ENCODE measurements at places on chromosomes 12 and 14.
A peak's percentile ranks its signal among the peaks of the same experiment; 100 is the strongest.

GRCh38 chr12:112413855-112414625 lies 4.6 kb upstream of the RPL6 start:
- no peak for DNase-seq

DNA sequence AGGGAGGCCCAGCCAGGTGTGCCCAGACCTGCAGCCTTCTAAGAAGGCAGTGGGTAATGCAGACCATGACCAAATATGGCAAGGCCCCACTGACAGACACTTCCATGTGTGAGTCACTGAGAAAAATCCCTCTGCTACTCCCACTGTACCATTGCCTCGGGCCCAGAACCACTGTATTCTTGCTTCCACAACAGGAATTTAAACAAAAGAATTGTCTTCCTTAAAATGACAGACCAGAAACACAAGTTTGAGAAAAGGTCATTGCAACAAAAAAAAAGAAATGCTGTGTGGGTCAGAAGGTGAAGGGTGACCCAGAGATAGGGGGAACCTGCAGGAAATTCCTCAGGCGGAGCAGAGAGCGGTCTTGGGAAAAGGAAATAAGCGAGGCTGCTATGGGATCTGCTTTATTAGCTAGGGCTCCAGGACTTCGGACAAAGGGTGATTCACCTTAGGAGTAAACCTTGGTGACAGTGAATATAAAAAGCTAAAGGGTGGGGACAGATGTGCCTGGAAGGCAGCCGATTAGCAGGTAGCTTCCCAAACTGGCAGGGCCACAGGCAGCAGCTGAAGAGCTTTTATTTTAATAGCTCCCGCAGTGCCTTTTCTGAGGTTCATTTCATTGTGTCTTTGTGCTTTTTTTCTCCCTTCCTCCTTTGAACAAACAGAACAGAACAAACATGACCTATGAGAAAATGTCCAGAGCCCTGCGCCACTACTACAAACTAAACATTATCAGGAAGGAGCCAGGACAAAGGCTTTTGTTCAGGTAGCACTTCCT lies 185.3 kb upstream of the BCL2L14 start:
- DNase-seq, result no peak

GRCh38 chr12:51820526-51821439 lies 27.7 kb downstream of the FIGNL2 start:
- DNase-seq, result peak; percentile 74

DNA sequence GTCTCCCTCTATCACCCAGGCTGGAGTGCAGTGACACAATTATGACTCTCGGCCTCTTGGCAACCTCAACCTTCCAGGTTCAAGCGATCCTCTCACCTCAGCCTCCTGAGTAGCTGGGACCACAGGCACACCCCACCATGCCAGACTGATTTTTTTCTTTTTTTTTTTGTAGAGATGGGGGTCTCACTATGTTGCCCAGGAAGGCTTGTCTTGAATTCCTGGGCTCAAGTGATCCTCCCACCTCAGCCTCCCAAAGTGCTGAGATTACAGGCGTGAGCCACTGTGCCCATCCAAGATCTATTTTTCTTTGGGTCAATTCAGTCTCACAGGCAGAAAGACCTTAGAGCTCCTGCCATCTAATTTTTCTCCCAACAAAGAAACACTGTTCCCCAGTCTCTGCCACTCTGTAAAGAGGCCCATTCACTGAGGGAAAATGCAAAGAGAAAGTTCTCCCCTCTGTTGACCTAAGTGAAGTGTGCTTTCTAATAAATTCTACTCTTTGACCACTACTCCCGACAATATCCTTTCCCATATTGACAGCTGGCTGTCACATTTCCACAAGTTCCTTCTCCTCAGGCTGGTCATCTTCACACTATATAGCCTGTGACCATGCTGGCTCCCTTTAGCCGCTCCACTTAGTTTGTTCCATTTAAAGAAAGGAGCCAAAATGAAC lies 23.3 kb downstream of the TMED8 start:
- no peak for DNase-seq

GRCh38 chr12:76083246-76083903 lies 1.1 kb downstream of the NAP1L1 start:
- no peak for DNase-seq

GRCh38 chr14:105148604-105149145 lies 19.9 kb downstream of the JAG2 start:
- DNase-seq, result no peak

DNA sequence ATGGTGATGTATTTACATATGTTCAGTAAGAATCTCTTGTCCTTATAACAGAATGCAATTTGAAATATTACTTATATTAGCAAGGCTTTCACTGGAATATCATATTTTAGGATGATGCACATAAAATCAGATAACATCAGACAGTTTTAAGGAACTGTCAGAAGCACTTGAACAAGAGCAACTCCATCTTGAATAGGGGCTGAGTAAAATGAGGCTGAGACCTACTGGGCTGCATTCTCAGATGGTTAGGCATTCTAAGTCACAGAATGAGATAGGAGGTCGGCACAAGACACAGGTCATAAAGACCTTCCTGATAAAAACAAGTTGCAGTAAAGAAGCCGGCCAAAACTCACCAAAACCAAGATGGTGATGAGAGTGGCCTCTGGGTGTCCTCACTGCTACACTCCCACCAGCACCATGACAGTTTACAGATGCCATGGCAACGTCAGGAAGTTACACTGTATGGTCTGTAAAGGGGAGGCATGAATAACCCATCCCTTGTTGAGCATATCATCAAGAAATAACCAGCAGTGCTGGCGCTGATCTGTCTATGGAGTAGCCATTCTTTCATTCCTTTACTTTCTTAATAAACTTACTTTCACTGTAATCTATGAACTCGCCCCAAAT lies 27.6 kb upstream of the ETV6 start:
- DNase-seq, result no peak

- DNase-seq, result no peak
Observed at GRCh38 chr12:54047964-54048303, 5.7 kb upstream of the HOXC4 start.

- no peak for DNase-seq
Observed at GRCh38 chr14:34003691-34004090, 52.8 kb upstream of the EGLN3 start.

- DNase-seq, result no peak
Observed at GRCh38 chr12:77357655-77358054, 292.3 kb upstream of the E2F7 start.

GRCh38 chr12:43277651-43278540 lies 274.1 kb downstream of the ADAMTS20 start:
- DNase-seq, result no peak

- DNase-seq, result no peak
Observed at GRCh38 chr12:71134405-71134804, 23.4 kb downstream of the TSPAN8 start.

GRCh38 chr12:70885956-70886355 lies 34.6 kb downstream of the PTPRR start:
- DNase-seq, result no peak

GRCh38 chr14:23365036-23365731 lies at the start of gene EFS:
EFS (minus strand) TSS chr14:23365172; CDS start chr14:23365025, 147 bp downstream.
- DNase-seq, result no peak

- DNase-seq, result no peak
Observed at GRCh38 chr12:22640851-22641250, 15.9 kb downstream of the ETNK1 start.

- DNase-seq, result no peak
Observed at GRCh38 chr12:59834659-59835474, 239.0 kb downstream of the SLC16A7 start.

GRCh38 chr14:73753887-73754795 lies 40.0 kb upstream of the PNMA1 start:
- no peak for DNase-seq

DNA sequence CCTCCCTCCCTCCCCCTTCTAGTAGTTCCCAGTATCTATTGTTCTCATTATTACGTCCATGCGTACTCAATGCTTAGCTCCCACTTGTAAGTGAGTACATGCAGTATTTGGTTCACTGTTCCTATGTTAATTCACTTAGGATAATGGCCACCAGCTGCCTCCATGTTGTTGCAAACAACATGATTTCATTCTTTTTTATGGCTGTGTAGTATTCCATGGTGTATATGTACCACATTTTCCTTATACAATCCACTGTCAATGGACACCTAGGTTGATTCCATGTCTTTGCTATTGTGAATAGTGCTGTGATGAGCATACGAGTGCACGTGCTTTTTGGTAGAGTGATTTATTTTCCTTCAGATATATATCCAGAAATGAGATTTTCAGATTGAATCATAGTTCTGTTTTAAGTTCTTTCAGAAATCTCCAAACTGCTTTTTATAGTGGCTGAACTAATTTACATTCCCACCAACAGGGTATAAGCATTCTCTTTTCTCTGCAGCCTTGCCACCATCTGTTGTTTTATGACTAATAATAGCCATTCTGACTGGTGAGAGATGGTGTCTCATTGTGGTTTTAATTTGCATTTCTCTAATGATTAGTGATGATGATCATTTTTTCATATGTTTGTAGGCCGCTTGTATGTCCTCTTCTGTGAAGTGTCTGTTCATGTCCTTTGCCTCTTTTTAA lies 17.9 kb upstream of the CLEC7A start:
- DNase-seq, result no peak

- DNase-seq, result no peak
Observed at GRCh38 chr14:94427016-94427613, 25.5 kb downstream of the SERPINA11 start.

GRCh38 chr14:59067127-59067894 lies 121.2 kb upstream of the DAAM1 start:
- DNase-seq, result no peak

DNA sequence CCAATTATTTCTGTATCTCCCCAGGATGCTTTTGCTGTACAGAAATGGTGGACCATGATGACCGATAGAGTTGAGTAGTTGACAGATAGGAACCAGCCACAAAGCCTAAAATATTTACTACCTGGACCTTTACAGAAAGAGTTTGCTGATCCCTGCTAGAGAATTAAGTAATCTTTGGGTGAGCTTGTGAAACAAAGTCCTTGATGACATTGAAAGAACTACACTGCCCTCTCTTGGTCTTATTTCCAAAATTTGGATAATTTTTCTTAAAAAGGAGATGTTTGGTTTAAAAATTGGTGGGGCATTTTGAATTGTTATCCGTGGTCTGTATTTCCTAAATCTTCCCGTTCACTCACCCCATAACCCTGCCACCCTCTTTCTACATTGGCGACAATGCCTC lies 13.7 kb upstream of the TCTN1 start:
- DNase-seq, result no peak

- no peak for DNase-seq
Observed at GRCh38 chr12:9340422-9341259, 132.4 kb upstream of the PZP start.

DNA sequence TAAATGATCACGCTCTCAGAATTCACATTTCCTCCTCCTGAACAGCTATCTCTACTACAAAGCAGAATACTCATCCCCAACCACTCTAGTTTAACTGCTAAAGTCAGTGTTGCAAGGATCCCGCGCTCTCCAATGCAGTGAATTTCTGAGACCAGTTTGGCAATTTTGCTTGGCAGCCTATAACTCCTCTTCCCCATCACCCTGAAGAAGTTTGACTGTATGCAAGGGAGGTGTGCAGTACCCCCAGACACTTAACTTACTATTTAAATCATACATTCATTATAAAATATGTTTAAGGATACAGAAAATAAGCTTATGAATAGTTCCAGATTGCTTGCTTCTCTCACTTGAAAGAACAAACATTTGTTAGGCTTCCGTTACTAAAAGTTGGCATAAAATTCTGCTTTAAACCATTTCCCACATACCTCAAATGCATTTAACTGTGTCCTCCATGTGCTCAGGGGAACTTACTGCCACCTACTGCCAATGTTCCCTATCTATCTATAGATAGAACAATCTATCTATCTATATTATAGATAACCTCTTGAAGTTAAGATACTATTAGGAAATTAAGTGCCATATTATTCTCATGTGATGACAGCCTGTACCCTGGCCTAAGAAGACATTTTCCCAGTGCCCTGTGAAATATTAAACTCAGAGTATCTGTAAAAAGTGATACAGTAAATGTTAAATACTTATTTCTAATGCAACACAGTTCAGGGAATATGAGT lies 2.4 kb downstream of the LGR5 start:
- no peak for DNase-seq

DNA sequence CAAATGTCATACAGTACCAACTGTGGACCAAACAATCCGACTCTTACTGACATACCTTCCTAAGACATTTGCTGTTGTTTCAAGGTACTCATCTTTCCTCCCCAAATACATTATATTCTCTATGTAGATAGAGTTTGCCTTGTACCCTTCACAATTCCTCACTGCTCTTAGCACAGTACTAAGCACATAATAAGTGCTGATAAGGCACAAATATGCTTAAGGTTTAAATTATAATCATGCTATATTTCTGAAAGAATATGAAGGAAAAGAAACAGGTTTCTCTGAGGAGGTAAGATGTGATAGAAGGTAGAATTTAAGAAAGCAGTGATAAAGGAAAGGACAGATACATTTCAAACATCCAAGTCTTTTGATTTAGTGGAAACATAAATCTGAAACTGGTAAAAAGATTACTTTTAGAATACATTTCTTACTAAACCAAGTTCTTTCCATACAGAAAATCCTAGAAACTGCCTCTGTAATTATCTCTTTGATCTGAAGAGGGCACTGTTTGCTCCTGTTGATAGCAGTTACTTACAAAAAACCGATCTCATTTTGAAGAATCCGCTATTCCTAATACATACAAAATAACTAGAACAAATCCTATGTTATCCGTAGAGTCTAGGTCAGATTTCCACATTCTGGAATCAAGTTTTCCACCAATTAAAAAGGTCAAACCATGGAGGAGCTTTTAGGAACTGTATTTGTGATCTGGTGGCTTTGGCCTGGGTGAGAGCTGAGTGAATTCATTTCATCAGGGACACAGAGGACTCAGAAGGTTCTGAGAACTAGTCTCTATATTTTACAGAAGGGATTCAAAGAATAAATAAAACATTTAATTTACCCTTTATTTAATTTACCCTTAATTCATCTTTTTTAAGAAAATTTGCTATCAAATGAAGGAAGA lies 311.9 kb downstream of the DAD1 start:
- no peak for DNase-seq

DNA sequence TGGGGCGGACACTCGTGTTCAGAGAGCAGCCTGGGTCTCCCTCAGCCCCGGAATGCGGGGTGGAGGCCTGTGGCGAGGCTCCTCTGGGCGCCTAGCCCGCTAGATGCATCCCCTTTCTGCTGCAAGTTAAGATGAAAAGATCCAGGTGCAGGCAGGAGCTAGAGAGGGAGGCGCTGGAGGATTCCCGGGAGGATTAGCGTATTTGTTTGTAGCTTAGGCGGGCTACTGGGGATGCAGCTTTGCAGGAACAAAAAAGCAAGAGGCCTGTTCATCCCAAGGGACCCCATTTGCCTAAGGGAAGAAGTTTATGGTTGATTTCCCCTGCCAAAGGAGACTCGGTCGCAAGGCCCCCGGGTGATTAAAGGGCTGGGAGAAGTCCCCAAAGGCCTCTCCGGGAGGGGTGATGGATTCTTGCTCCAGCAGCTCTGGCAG lies 824 bp downstream of the CCDC177 start:
- no peak for DNase-seq

DNA sequence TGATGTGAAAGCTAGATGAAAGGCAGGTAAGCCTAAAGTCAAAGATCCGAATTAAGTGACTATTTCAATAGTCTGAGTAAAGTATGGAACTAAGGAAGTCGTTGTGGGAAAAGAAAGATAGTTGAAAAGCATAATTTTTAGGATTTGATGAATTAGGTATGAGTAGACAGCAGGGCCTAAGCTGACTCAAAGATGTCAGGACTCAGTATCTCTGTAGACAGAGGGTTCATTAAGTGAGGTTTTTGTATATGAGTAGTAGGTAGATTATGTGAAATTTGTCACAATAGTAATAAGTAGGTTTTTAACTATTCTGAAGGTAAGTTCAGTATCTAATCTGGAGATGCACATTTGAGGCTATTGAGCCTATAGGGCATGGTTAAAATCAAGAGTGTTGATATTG lies 196.4 kb downstream of the RASSF9 start:
- no peak for DNase-seq

All from activated CD8-positive, alpha-beta memory T cell treated with anti-CD3 and anti-CD28 coated beads for 48 hours (primary cell).